ENCODE measurements at places on chromosomes 2 and 18.

GRCh38 chr2:11750917-11751316 is 4.5 kb downstream of the LPIN1 start:
- DNase-seq = no peak

- peak; percentile 59 for DNase-seq
Observed at GRCh38 chr2:24382363-24383073, 22.2 kb upstream of the ITSN2 start.

- DNase-seq = no peak
Observed at GRCh38 chr2:64234150-64234549, 89.9 kb upstream of the PELI1 start.

- no peak for DNase-seq
Observed at GRCh38 chr2:174901075-174901474, 104.1 kb downstream of the CHN1 start.

- DNase-seq = no peak
Observed at GRCh38 chr2:173288561-173288960, 66.1 kb upstream of the CDCA7 start.

DNA sequence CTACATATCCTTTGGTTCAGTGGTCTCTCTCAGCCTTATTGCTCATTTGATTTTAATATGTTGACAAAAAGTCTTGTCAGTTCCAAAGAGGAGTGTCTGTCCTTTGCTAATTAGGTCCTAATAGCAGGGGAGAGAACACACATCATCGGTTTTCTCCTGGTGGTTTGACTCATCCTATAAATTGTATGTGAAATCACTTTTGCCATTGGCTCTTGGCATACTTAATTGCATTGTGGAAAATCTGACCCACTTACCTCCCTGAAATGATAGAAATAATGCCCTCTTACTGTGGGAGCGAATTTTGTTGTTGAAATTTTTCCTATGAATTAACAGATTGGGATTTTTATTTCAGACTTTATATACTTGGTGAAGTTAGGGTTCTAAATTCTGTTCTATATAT is 58.3 kb downstream of the MTCL1 start:
- no peak for DNase-seq

Data from left ventricle myocardium superior (tissue), 1 donor.